ENCODE measurements at places on chromosomes 5 and 9.

GRCh38 chr5:81363093-81363871 is 30.7 kb downstream of the ACOT12 start:
- DNase-seq: no peak

- DNase-seq: no peak
Measured at GRCh38 chr5:58491216-58491892, at the start of gene GAPT. TSS of gene GAPT (plus strand) at chr5:58491435. CDS start at chr5:58494537, 3,102 bp downstream.

DNA sequence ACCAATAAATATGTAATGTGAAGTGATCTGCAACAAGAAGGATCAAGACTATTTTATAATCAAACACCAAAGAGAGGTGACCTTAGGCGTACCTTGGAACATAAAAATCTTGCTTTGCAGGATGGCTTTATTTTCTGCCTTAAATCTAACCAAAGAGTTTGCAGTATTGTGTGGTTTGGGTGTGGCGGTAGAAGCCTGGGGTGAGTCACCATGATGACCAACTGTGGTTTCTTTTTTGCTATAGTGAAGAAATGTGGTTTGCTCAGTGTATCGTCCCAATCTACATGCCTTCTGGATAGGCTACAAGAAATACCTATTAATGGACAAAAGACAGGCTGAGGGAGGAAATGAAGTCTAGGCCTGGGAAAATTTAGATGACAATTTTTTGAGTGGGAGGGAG is 5.1 kb upstream of the CAST start:
- peak; percentile 78 for DNase-seq

DNA sequence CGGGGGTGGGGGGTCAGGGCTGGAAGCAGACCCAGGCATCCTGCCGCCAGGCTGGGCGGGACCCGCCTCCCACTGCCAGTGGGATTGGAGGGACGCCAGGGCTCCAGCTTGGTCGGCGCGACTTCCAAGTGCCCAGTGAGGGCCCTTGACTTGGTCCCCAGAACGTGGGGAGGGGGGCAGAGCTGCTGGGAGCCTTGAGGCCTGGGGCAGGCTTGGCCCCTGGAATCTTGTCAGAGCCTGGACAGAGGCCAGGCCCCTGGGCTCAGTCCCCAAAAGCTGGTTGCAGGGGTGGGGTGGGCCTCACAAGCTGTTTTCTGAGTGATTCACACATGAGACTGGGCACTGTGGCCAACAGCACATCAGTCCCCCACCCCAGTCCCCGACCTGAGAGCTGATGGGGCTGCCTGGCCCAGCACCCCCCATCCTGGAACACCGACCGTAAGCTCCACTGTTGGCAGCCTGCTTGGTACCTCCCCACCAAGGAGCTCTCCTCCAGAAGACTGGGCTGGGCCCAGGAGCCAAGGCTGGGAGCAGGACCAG is 526 bp downstream of the CLIC3 start:
- peak; percentile 12 for DNase-seq

DNA sequence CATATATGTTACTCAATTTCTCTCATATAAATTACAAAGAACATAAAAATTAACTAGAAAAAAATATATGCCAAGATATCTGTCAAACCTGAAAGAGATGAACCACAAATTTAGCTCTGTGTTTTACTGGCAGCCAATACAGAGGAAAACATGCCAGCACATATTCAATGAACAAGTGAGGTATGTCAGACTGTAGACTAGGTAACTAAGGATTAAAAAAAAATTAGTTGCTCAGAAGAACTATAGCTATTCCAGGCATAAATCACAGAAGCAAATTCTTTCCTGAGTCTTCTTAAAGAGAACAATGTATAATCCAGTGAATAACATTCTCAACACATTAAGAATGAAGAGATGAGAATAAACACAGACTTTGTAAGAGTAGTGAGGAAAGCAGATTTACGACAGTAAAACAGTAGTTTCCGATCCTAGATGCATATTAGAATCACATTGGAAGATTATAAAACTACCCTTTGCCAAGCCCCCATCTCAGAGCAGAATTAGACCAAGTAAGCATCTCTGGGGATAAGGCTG is 20.6 kb upstream of the CAAP1 start:
- no peak for DNase-seq

- no peak for DNase-seq
Measured at GRCh38 chr9:100605405-100605804, 27.5 kb downstream of the CAVIN4 start.

DNA sequence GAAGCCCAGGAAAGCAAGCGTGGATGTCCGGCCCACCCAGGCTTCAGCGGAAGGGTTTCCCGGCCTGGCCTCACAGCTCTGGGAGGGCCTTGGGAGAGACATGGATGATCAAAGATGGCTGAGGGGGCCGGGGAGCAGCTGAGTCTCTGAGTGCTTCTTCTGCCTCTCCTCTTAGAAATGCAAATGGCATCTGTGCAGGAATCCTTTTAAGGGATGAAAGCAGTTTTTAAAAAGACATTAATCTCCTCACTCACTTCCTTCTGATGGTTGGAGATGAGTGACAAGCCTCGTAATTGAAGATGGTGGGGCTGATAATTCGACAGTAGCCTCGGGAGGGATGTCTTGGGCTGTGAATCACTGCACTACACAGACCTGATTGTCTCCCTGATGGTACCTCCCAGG is 24.3 kb upstream of the PITX1 start:
- DNase-seq: no peak
